ENCODE measurements at places on chromosomes 6 and 20.

DNA sequence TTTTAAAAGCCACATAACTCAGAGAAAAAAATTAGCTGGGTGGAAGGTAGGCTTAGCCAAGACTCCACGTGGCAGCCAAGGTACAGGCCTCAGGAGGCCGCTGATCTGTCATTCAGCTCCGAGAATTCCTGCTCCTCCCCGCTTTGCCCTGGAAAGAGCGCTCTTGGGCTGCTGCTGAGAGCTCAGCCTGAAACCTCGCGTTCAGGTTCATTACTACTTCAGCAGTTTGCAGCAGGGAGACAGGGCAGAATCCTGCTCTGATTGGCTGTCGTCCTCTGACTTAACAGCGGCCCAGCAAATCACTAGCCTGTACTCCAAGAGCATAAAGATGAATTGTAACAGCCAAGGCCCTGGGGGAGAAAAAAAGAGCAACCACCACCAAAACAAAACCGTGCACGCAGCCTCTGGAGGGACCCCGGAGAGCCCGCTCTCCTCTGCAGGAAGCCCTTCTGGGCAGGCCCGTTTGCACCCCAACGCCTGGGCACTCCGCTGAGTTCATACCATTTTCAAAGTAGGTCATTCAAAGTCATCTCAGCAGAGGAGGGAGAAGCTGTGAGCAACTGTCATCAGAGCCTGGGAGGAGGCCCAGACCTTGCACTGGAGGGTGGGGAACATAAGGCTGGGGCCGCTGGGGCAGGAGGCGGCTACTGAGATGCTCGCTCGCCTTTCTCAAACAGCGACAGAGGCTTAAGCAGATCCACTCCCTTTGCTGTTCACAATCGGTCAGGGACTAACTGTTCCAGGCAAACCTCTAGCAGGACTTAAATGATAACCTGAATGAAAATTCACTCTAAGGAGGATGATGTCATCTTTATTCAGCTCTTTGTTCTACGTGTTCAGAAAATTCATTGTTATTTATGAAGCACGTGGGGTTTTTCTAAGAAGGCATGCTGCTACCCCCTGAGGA, 42.3 kb upstream of the ATXN1 start:
- no peak for DNase-seq

- DNase-seq, result no peak
Measured at GRCh38 chr6:19454001-19454720, 383.0 kb upstream of the ID4 start.

DNA sequence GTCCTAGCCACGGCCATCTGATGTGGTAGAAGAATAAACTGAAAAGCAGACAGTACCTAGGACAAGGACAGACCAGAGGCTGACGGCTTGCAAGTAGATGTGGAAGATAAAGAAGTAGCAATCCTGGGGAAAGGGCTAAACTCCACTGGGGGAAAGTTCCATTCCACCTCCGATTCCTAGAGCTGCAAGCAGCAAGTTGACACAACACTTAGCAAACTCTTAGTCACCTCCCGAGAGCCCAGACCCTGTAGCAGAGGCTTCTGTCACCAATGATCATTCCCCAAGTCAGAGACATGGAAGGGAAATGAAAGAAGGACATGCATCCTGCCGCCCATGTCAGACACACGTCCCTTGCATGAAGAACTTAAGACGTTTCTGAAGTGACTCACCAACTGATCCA, 99.2 kb upstream of the RPS6KA2 start:
- DNase-seq, result no peak

DNA sequence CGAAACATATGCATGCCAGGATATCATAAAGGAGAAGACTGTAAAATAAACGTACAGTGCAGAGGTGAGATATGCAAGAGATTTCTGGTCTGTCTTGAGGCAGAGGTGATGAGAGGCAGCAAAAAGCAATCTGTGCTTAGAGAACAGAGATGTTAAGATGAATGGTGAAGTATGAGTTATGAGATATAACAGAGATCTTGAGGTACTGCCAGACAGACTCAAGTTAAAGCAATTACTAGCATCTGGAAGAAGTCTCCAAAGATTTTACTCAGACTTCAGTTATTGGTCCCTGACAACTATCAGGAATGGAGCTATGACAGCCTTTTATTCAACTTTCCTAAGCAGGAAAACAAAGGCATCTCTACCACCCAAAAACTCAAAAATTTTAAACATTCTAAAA, 122.8 kb upstream of the DST start:
- DNase-seq, result no peak

DNA sequence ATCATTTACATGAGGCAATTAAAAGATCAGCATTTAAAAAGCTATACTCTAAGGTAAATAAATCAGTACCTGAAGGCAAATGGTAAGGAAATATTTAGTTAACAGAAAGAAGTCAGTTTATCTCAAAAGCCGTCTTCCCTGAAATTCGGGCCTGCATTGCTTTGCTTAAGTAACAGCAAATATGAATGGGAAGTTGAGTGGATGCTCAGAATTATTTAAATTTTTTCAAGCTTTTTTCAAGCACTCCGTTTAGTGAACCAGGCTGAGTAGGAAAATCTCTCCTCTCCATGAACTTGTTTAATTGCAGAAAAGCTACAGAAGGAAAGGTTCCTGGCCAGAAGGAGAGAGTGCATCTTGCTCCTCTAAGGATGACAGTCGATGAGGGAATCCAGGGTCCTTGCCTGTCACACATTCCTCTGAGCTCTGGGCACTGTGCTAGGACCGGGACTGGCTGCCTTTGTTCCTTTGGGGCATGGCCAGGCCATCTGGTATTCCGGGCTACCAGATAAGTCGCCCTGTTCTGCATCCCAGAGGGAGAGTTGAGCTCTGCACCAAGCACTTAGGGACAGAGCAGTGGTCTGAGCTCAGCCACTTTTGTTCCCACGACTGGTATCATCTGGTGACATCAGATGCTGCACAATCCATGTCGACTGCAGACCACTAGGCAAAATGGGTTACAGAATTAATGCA, 77.6 kb downstream of the RIN2 start:
- DNase-seq, result no peak

GRCh38 chr6:126063512-126064146, 77.3 kb downstream of the TRMT11 start:
- no peak for DNase-seq

DNA sequence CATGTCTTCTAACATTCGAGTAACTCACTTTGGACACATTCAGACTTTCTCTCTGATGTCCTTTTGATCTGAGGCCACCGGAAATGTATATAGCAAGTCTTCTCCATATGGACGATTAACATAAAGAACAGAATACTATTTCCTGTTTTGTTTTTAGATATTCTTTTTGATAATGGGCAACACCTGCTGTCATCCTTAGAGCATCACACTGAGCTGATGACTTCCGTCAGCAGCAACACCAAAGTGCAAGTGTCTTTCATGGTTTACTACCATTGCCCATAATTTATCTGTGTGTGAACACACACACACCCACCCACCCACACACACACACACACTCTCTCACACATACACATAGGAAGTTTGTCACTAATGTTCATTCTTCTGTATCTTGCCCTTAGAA, 112.7 kb upstream of the SIM1 start:
- DNase-seq, result no peak

GRCh38 chr6:12265791-12266190, 24.4 kb upstream of the EDN1 start:
- peak; percentile 99 for DNase-seq

DNA sequence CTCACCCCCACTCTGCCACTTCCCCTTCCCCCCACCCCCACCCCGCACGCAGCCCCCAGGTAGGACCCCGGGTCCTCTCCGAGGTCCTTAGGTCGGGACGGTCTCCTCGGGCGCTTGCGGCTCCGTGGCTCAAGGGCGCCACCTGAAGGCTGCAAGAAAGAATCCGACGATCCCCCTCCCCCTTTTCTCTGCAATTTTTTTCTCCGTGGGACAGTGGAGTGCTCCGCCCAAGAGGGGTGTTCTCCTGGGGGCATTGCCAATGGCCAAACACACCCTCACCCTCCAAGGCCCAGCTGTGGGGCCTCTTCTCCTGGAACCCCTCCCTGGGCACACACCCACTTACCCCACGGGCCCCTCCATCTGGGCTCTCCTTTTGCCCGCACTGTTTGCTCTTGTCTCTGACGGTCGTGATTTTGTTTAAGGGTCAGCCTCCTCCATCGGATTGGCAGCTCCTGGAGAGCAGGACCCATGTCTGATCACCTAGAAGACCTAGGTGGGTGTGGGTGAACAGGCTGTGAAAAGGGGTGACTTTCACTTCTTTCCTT, 1.1 kb upstream of the TMEM74B start:
- DNase-seq, result peak; percentile 39

DNA sequence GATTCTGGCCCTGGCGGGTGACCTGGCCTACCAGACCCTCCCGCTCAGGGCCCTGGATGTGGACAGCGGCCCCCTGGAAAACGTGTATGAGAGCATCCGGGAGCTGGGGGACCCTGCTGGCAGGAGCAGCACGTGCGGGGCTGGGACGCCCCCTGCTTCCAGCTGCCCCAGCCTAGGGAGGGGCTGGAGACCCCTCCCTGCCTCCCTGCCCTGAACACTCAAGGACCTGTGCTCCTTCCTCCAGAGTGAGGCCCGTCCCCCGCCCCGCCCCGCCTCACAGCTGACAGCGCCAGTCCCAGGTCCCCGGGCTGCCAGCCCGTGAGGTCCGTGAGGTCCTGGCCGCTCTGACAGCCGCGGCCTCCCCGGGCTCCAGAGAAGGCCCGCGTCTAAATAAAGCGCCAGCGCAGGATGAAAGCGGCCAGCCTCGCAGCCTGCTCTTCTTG, 868 bp upstream of the SLC2A4RG start:
- DNase-seq, result peak; percentile 21

- DNase-seq, result peak; percentile 18
Measured at GRCh38 chr20:43507150-43508080, at the start of gene L3MBTL1. L3MBTL1 (plus strand) TSS chr20:43507697; CDS start chr20:43513504, 5,807 bp downstream.

DNA sequence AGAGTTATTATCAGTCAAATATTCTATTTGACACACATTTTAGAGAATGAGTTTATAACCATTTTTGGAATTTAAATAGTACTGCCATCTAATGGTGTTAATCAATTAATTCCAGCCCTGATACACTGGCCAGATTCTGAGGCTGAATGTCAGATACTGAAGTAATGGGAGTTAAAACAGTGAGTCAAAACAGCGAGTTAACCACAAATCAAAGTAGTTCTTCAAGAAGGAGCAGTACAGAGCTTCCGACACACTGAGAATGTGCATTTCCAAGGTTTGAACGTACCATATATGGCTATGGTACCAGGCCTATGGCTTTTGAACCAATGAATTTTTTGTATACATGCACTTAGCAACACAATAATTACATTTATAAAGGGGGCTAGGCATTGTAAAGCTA, 11.3 kb upstream of the CEP43 start:
- no peak for DNase-seq

GRCh38 chr6:5102267-5102970, 17.3 kb downstream of the PPP1R3G start:
- no peak for DNase-seq

DNA sequence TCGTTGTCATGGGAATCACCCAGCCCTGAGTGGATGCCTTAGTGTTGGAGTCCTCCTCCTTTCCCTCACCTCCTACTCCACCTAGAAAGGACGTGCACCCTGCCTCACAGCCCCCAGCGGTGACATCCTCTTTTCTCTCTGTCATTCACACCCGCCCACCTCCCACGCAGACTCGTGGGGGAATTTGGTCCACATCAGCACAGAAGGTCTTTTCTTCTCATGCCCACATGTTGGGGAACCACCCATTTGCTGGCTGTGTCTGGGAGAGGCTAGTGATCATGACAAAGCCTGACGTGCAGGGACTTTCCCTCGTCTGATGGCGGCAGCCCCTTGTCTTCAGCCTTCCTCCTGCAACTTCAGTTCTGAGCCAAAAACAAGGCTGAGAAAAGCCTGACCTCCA, 96.0 kb upstream of the CNKSR3 start:
- peak; percentile 99 for DNase-seq

DNA sequence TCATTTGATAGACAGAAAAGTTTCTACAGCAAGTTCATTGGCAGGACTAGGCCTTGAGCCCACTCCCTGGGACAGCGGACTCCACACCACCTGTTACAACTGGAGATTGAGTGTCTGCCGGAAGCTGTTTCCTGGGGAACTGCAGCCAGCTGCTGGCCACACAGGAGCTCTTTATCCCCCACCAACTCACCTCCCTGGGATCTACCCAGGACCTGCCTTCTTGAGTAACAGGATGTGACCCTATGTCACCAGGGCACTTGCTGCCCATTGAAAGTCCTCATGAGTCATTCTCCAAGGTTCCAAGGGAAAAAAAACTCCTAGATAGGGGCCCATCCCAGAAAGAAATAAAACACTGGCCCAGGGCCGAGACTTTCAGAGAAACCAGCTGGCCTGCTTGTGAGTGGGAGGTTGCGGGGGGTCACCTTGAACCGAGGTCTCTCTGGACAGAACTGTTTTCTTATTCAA, 37.4 kb upstream of the SLC9A8 start:
- peak; percentile 92 for DNase-seq

DNA sequence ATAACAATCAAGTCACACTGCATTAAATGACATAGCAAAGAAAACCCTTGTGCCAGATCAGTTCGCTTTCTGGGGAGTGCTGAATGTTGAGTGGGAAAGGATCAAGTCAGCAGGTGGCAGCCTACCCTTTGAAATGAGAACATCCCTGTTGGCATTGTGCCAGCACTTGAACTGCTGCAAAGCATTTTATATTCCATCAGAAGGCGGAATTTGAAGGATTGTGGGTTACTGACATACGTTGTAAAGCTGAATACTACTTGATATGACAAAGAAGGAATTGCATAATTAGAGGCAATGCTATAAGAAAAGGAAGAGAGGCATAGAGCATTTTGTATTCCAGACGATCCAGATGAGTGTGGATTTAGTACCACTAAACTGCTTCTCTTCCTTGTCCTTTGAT, 26.5 kb downstream of the BCKDHB start:
- DNase-seq, result peak; percentile 13

DNA sequence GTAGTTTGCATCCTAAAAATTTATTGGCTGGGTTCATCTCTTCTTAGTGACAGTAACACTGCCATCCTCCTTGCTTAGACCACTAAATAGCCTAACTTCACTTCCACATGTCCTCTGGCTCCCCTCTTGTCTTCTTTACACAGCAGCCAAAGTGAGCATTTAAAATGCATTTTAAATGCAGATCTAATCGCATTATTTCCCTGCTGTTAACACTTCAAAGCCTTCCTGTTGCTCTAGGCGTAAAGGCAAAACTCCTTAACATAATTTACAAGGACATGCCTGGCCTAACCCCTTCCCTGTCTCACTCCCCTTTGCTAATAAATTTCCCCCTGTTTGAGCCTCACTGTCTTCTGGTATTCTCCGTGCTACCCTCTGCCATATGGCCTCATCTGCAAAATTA, 26.5 kb downstream of the NKAIN2 start:
- DNase-seq, result no peak

DNA sequence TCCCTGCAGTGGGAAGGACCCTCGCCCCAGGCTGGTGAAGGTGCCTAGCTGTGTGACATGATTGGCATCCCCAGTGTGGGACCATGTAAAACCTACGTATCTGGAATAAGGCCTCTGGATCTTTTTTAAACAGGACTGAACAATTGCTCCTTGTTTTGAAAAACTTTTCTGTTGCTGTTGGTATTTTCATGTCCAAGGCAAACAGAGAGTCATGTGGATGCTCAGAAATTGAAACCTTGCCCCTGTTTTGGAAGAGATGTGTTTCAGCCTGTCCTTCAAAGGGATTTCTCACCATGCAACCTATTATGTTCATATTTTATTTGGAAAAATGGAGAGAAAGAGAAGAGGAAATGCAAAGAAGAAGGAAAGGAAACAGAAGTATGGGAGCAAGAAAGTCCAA, 362.3 kb downstream of the PKHD1 start:
- no peak for DNase-seq
